ENCODE measurements at places on chromosomes 12 and 14.

DNA sequence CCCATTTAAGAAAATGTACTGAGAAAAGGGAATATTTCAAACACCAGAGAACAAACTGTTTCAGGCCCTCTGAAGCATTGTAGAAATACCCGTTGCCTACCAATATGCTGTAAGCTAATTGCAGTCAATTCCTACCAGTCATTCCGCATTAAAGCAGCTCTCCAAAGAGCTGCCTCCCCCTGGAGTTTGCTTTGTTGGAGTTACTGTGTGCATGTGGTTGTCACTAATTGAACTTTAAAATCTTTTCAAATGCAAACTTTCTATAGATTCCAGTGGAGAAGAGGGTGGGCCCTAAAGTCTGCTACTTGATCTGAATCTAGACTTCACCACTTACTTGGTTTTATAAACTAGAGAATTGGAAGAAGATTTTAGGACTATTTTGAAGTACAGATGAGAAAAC, 112.7 kb downstream of the PLXNC1 start:
- no peak for DNase-seq

DNA sequence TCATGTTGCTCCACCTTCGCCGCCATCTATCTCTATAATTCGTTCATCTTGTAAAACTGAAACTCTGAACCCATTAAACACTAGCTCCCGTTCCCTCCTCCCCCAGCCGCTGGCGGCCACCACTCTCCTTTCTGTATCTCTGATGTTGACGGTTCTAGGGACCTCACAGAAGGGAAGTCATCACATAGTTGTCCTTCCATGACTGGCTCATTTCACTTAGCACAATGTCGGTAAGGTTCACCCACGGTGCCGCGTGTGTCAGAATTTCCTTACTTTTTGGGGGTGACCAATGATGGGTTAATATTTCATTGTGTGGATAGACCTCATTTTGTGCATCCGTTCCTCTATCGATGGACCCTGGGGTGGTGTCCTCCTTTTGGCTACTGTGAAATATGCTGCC, 2.0 kb upstream of the CACNA2D4 start:
- no peak for DNase-seq

DNA sequence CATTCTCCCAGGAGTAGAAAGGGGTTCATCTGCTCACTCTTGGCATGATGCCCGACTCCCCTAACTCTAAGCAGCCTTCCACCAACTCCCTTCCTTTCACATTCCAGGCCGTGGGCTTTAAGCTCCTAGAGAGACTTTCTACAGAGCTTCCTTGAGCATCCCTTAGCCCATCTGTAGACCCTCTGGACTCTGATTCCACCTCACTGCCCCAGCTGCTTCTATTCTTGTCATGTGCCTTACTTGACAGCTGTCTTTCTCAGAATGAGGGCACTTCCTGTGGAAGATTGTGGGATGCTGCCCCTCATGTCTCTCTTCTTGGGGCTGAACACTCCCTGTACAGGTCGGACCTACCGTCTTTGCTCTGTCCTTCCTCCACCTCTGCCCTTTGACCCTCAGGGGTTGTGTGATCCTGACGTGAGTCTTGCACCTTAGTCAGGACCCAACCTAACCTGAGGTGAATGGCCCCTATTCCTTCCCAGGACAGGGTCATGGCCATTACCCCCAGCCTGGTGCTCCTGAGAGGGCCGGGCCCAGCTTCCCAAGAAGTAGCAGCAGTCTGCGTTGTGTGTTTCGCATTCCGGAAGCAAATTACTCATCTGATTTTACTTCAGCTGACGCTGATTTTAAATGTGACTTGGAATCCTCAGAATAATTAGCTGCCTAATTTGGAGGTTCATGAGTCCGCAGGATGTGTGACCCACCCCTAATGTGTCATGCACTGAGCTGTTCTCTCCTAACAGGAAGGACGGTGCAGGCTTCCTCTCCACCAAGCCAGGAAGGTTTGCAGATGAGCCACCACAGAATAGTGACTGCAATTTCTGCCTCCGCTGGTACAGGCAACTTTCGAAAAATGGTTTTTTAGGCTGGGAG, 2.7 kb upstream of the GALNT6 start:
- no peak for DNase-seq

DNA sequence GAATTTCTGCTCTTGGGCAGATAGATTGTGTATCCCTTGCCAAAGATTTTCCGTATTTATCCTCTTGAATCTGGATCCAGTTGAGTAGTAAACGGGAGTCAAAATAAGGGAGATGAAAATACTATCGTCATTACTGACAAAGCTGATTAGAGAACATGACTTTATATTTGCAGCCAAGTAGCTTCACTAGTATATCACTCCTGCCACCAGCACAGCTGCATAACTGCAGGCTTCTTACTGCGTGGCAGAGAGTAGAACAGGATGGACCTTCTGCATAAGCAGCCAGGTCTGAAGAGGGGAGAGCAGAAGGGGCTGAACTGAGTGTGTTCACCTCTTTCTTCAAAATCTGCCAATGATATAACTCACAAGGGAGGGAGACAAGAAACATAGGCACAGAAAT, 283.7 kb downstream of the FBXL14 start:
- no peak for DNase-seq

DNA sequence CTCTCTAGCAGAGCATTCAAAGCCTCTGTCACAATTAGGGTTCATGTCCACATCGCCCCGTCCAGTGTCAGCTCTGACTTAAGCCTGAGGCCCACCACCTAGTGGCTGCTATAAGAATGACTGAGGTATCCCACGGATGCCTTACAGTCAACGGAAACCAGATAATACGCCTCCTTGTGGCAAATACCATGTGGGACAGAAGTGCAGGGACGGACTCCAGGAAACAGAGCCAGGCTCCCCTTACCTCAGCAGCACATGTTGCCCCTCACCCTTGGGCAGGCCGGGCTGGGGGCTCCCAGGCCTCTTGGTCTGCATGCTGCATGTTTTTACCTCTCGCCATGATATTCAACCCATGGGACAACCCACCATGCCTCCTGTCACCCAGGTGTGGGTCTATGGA, 86.3 kb downstream of the VWF start:
- no peak for DNase-seq

GRCh38 chr14:36078080-36078479, 98.4 kb downstream of the PTCSC3 start:
- no peak for DNase-seq

DNA sequence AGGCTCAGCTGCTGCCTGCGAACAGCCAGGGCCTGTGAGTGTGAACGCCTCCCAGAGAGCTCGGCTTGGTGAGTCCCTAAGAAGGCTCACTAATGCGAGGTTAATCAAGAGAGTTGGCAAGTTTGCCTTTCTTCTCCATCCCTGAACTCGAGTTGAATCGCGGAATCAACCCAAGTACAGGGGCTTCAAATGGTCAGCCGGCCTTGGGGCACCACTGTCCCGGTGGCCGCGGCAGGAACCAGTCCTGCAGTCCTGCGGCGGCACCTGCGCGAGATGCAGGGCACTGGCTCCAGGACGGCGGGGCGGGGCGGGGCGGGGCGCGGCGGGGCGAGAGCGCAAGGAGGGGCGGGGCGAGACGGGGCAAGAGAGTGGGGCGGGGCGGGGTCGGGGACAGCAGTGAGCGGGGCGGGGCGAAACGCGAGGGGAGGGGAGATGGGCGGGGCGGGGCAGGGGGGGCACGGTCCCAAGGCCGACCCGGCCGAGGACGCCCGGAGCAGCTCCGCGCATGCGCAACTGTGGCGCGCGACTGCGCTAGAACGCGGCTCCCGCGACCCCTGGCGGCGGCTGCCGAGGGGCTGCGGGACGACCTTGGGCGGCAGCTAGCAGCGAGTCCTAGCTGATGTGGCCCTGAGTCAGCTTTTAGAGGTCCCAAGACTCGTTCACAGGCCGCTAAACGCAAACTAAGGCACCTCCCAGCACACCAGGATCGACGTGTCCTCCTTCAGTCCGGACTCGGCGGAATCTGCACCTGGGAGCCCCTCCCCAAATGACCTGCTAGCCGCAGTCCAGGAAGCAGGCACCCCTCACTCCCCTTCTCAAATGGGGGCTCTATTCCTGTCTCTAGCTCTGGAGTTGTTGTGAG, 58.0 kb downstream of the TTC7B start:
- peak; percentile 92 for DNase-seq

- DNase-seq: no peak
These were observed 130.2 kb downstream of the SLC38A6 start for GRCh38 chr14:61111209-61111665.

DNA sequence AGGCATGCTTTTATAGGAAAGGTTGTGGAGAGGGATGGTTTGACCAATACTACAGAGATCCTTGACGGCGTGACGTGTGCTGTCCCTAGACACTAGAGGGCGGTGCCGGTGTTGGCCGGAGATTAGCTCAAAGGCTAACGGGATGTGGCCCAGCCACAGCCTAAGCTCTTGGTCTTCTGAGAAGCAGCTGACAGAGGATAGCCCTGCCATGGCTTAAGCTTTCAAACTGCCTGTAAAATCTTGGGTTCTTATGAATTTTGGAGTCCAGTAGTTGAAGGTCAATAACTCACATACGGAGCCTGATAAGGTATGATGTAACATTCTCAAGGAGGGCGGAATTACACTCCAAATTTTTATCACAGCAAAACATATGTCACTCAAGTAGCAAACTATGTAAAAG, 515.7 kb upstream of the ATXN7L3B start:
- DNase-seq: peak; percentile 33

DNA sequence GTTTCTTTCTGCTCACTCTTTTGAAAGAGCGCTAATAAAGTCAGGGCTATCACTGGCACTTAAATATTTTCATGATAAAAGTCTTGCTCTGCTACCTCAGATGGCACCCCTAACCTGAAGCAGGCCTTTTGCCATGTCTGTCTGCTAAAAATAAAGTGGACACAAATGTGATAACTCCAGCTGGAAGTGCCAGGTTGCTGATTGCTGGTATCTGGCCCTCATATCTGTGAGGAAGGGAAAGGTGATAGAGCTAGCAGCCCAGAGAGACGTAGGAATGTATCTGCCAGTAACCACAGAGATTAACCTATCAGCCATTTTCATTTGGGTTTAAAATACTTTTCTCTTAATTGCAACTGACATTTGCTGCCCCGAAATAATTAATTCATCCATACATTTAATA, 127.9 kb downstream of the GRIN2B start:
- no peak for DNase-seq

DNA sequence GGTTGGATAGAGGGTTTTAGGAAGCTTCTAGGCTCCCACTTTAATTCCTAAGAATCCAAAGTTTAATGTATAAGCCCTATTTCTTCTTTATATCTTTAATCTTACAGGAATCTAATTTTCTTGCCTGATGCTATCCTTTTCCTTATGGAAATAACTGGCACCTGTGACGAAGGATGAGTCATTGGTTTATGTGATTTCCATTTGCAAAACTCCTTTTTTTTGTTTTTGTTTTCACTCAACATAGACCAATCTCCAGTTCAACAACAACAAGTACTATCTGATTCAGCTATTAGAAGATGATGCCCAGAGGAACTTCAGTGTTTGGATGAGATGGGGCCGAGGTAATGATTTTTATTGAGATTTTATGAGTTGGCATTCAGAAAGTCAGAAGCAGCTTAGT, 6.8 kb downstream of the PARP2 start:
- no peak for DNase-seq

Data from NCI-H1105 (cell line).